ENCODE measurements at places on chromosomes 16 and 17. TPM values are rescaled to one million over a fixed set of nuclear protein-coding genes. Genes with fewer than 3 reads are reported as not detected.

Gene PRSS27
- 1.8 TPM for total RNA-seq

GRCh38 chr16:48949636-48950035 lies 332.0 kb downstream of the CBLN1 start:
- no peaks in the 10 kb centered on the region for H3K4me1 ChIP-seq
- H3K4me3 ChIP-seq, result no peak overlapping the region
- DNase-seq, result no peak
- H3K27ac ChIP-seq, result no peak overlapping the region
- H3K27me3 ChIP-seq, result no peaks in the 10 kb centered on the region

DNA sequence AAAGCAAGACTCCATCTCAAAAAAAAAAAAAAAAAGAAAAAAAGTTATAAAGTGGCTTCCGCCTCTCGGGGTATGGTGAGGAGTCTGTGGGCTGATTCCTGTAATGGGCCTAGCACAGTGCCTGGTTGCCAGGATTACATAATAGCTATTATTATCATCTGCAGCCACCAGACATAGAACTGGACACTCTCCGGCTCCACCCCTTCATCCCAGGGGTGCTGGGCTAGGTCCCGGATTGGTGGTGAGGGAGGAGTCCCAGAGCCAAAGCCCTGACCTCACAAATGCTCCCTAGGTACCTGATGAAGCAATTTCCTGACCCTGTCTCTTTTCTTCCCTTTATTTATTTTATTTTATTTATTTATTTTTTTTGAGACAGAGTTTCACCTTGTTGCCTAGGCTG lies 11.6 kb upstream of the ADGRG1 start:
- H3K4me3 ChIP-seq, result no peak overlapping the region
- no peaks in the 10 kb centered on the region for H3K36me3 ChIP-seq
- peaks cover 21% of the 10 kb centered on the region for H3K4me1 ChIP-seq
- no peak for DNase-seq

Gene KIF18B
- 42.8 TPM for total RNA-seq

Gene MARVELD3
- not detected for total RNA-seq

GRCh38 chr17:81687770-81688541 lies 4.1 kb downstream of the HGS start:
- H3K36me3 ChIP-seq, result peaks cover 40% of the 10 kb centered on the region
- H3K4me1 ChIP-seq, result peaks cover 17% of the 10 kb centered on the region
- no peak overlapping the region for H3K4me3 ChIP-seq
- no peak overlapping the region for H3K27ac ChIP-seq
- no peaks in the 10 kb centered on the region for H3K27me3 ChIP-seq

DNA sequence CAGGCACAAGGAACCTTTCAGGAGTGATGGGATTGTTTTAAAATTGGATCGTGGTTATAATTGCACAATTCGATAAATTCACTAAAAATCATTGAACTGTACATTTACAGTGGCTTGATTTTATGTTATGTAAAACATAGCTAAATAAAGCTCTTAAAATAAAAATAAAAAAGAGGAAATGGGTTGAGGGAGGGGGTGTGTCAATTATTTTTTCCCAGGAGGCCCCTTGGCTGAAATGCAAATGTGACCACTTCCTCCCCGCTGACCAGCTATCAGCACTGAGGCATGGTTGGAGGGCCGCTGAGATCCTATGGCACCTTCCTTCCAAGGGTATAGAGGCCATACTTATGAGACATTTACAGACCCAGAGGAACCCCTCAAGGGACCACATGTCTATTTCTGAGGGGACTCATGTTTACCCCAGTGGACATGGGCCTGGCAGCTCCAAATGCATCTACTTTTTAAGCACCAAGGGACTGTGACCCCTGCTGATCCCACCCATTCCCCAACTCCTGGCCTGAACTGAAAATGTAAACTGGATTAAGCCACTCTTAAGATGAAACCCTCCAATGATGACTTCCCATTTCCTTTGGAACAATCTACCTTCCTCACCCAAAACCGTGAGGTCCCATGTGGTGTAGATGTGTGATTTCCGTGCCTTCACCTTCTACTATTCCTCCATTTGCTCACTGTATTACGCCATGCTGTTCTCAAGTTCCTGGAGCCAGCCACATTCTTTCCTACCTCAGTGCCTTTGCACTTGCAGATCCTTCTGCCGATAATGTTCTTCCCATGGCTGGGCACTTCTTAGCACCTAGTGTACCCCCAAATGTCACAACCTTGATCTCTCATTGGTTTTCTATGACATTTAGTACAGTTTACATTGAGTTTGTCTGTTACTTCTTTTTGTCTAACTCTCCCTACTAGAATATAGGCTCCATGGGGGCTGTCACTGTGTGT lies 2.8 kb upstream of the IL21R start:
- H3K27ac ChIP-seq, result peak overlapping the region; percentile 0
- DNase-seq, result no peak
- H3K4me3 ChIP-seq, result no peak overlapping the region
- H3K27me3 ChIP-seq, result no peaks in the 10 kb centered on the region
- peaks cover 53% of the 10 kb centered on the region for H3K4me1 ChIP-seq
- H3K36me3 ChIP-seq, result peaks cover 22% of the 10 kb centered on the region

DNA sequence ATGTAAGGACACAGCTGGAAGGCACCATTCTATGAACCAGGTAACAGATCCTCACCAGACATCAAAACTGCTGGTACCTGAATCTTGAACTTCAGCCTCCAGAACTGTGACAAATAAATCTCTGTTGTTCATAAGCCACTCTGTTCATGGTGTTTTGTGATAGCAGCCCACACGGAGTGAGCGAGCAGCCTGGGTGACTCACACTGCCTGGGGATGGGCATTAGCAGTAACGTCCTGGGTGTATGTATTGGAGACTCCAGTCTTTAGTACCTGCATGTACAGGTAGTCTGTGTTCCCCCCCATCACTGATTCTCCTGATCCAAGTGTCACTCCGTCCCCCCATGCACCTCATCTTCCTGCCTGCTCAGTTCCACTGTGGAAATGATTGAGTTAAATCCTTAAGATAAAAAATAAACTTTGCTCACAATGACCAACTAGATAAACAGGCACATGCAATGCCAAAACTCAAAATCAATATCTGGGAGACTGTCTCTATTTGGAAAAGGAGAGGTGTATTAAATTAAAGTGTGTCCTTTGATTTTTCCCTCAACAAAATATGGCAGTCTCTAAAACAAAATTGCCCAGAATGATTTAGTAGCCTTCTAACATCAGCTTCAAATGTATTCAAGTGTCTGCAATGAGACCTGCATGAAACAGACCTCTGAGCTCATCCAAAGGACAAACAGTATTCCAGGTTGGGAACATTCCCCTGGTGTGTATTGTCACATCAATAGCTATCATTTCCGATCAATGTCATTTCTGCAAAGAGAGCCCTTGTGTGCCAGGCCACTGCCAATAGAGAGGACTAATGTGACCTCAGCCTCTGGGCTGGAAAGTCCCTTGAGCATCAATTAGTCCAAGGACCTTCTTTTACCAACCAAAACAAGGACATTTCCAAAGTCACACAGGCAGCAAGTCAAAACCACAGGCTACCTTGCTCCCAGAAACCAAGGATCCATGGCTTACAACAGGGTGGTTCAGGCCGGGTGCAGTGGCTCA lies 12.2 kb upstream of the VAT1L start:
- no peak overlapping the region for H3K4me3 ChIP-seq
- no peaks in the 10 kb centered on the region for H3K4me1 ChIP-seq
- no peak overlapping the region for H3K27ac ChIP-seq

DNA sequence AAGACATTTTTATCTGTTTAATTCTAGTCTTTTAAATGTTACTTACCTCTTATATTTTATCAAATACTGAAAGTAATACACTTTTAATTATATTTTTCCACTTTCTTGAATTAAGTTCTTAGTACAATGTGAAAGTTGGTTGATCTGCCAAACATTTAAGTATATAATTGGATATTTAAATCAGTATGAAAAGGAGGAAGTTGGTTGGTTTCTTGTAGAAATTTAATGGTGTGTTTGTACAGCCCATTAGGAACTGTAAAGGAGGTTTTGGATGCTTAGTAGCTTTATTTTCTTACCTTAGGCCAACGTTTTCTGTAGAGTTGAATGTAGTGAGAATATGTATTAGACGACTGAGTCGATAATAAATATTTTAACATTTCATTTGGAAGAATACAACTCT lies 5.4 kb downstream of the NFATC3 start:
- DNase-seq, result no peak
- H3K27ac ChIP-seq, result peak overlapping the region; percentile 82
- peaks cover 12% of the 10 kb centered on the region for H3K36me3 ChIP-seq
- no peaks in the 10 kb centered on the region for H3K27me3 ChIP-seq

GRCh38 chr17:69954241-69954925 lies 120.6 kb upstream of the KCNJ16 start:
- no peak overlapping the region for H3K27ac ChIP-seq
- no peaks in the 10 kb centered on the region for H3K36me3 ChIP-seq
- H3K4me3 ChIP-seq, result no peak overlapping the region
- H3K27me3 ChIP-seq, result no peaks in the 10 kb centered on the region
- H3K4me1 ChIP-seq, result no peaks in the 10 kb centered on the region
- DNase-seq, result no peak

Gene TBC1D3K
- total RNA-seq, result not detected

Gene SYNGR3
- total RNA-seq, result 26.3 TPM

GRCh38 chr17:74010903-74011302 lies 192.6 kb upstream of the RPL38 start:
- H3K27ac ChIP-seq, result no peak overlapping the region
- H3K27me3 ChIP-seq, result peaks cover 11% of the 10 kb centered on the region
- H3K4me3 ChIP-seq, result no peak overlapping the region
- no peak for DNase-seq
- H3K36me3 ChIP-seq, result no peaks in the 10 kb centered on the region

Gene FBXO39
- 0.29 TPM for total RNA-seq

Gene SEPTIN12
- not detected for total RNA-seq

GRCh38 chr17:80762076-80762475 lies 217.4 kb downstream of the RPTOR start:
- no peaks in the 10 kb centered on the region for H3K27me3 ChIP-seq
- DNase-seq, result no peak
- H3K4me1 ChIP-seq, result peaks cover 82% of the 10 kb centered on the region
- H3K4me3 ChIP-seq, result peak overlapping the region; percentile 77
- H3K36me3 ChIP-seq, result peaks cover 38% of the 10 kb centered on the region

DNA sequence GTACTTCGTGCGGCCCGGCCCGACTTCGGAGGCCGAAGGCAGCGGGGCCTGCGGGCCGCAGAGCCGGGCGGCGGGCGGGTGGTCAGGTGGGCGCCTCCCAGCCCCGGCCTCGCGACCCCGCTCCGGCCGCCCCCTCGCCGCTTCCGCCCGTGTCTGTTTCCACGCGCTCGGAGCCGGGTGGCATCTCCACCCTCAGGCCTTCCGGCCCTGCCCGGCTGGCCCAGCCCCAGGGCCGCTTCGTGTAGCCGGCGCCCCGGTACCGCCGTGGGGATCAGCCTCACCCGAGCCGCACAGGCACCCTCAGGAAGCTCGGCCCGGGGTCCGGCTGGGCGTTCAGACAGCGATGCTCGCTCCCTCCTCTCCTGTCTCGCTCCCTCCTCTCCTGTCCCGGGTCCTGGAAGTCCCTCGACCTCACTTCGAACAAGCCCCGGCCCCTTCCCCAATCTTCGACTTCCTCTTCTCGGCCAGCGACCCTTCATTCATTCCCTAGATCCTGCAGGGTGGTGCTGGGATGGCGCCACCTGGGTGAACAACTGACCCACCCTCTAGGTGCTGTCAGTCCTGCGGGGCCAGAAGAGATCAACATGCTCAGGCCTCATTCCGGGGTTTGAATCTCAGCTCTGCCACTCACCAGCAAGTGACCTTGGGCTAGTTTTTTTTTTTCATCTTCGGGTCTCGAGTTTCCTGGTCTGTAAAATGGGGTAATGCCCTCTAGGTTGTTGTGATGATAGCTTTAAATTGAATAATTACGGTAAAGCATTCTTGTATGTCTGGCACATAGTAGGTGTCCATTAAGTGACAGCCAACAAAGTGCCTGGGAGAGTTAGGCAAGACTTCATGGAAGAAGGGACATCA lies 610 bp downstream of the VPS4A start:
- peak; percentile 45 for DNase-seq
- H3K4me3 ChIP-seq, result peak overlapping the region; percentile 99
- peaks cover 29% of the 10 kb centered on the region for H3K4me1 ChIP-seq
- peaks cover 28% of the 10 kb centered on the region for H3K36me3 ChIP-seq
- H3K27me3 ChIP-seq, result no peaks in the 10 kb centered on the region

DNA sequence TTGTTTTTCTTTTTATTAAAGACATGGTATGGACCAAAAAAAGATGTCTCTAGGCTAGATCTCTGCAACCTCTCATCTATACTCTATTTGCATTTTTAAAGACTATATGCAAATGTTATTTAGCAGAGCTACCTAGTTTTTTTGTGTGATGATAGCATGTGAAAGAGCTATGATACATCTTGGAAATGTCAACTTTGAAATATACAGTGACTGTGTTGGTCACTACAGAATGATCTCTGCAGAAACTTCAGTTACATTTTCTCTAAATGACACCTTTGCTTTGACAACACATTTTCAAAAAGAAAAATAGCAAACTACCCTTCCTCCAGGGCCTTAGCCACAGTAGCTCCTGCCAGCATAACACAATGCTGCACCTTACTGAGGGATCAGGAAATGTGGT lies 86.6 kb downstream of the PRKCB start:
- no peak for DNase-seq
- peaks cover 32% of the 10 kb centered on the region for H3K36me3 ChIP-seq
- no peaks in the 10 kb centered on the region for H3K27me3 ChIP-seq
- peaks cover 45% of the 10 kb centered on the region for H3K4me1 ChIP-seq

Gene PRR15L
- not detected for total RNA-seq

DNA sequence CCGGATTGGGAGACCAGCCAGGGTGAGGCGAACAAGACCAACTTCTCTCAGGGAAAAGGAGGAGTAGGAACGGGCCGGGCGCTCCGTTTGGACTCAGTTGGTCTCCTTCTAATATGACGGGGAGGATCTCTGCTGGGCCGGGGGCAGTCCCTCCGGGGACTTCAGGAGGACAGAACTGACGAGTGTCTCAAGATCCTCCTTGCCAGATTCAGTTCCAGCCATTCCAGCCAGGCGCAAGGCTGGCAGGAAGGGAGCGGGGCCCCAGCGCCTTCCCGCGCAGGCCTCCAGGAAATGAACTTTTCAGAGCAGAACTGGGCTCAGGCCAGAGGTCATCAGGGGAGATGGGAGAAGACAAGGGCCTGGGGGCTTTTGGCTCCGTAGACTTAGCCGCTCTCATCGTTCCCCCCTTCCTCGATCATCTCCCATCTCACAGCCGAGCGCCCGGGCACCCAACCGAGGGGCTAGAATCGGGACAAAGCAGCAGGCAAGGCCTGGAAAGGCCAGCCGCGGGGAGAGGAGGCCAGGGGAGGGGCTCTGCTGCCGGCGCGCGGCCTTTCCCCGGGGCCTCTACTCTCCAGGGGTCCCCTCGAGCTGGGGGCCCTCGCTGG lies 1.6 kb downstream of the ZNF423 start:
- peaks cover 5% of the 10 kb centered on the region for H3K4me1 ChIP-seq
- DNase-seq, result no peak
- no peaks in the 10 kb centered on the region for H3K36me3 ChIP-seq
- peak overlapping the region; percentile 73 for H3K4me3 ChIP-seq
- peaks cover 37% of the 10 kb centered on the region for H3K27me3 ChIP-seq

DNA sequence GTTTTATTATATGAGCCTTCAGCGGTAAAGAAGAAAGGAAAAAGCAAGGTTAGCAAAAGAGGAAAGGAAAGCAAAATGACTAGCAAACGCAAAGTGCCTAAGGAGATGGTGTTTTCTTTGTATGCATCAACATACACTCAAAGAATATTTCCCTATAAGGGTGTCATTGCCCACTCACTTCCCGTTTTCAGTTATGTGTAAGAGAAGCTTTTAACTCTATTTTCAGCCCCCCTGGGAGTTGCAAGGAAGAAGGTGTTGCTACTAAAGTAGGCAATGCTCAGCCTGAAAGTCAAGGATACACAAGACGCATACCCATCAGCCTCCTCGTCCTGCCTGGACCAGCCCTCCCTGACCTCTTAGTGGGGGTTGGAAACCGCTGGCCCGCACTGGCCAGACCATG lies 267.7 kb upstream of the ZFHX3 start:
- H3K4me3 ChIP-seq, result no peak overlapping the region
- DNase-seq, result no peak
- no peaks in the 10 kb centered on the region for H3K4me1 ChIP-seq
- no peaks in the 10 kb centered on the region for H3K27me3 ChIP-seq
- no peak overlapping the region for H3K27ac ChIP-seq
